ENCODE measurements at places on chromosomes 4 and X.

DNA sequence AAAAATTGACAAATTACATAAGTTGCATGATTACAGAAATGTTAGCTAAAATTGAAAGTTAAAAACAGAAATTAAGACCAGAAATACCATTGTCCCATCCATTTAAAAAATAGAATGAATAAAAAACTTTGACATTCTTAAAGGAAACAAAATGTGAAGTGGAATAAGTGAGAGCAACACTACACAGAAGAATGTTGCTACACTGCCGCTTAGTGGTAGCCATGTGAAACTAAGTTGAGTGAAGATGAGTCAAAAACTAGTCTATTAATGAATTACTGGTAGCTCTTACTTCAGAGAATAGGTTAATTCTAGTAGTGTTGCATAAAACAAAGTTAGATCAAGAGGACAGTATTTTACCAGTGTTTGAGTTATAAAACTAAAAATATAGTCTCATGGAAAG is 571.0 kb upstream of the KLHL4 start:
- peak; percentile 5 for DNase-seq

DNA sequence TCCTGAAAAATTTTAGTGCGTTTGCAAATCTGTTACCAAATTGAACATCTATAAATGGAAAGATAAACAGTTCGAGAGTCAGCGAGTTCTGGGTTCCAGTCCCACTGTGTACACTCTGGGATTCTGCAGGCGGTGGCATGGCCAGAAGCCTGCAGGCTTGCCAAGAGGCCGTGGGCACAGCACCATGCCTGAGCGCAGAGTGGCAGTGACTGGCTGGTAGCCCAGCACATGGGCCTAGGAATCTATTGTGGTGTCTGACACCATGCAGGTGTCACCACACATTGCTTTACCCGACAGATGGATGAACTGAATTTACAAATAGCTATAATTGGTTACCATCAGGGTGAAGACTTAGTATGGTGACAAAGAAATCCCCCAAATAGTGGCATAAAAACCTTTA is 71.7 kb upstream of the TLR3 start:
- DNase-seq, result no peak

- peak; percentile 26 for DNase-seq
Observed at GRCh38 chr4:25859429-25860148, 3.2 kb downstream of the SEL1L3 start.

GRCh38 chr4:64559571-64559970 is 150.3 kb upstream of the TECRL start:
- DNase-seq, result no peak

DNA sequence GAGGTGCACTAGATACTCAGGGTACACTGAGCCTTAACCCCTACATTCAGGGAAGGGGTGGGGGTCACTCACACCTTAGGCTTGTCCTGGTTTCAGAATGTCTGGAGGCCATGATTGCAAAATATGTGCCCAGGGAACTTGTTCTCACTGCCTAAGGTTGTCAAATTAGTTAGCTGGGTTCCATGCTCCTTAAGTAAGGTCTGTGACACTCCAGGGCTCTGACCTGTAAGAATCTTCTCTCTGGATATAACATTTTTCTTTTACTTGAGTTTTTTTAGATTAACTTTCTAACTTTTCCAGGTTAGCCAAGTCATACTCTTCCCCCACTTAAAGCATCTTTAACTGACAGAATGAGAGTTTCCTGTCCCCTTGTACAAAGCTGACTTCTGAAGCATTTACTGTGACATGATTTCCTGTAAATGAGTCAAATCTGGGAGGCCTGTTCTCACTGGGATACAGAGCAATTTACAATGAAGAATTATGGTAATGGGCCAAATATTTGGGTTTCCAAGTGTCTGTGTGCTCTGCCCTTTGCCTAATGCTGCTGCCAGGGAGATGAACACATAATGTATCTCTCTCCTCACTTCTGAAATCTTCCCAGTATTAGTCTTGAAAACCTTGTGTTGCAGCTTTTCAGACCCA is 101.7 kb downstream of the GATB start:
- no peak for DNase-seq

DNA sequence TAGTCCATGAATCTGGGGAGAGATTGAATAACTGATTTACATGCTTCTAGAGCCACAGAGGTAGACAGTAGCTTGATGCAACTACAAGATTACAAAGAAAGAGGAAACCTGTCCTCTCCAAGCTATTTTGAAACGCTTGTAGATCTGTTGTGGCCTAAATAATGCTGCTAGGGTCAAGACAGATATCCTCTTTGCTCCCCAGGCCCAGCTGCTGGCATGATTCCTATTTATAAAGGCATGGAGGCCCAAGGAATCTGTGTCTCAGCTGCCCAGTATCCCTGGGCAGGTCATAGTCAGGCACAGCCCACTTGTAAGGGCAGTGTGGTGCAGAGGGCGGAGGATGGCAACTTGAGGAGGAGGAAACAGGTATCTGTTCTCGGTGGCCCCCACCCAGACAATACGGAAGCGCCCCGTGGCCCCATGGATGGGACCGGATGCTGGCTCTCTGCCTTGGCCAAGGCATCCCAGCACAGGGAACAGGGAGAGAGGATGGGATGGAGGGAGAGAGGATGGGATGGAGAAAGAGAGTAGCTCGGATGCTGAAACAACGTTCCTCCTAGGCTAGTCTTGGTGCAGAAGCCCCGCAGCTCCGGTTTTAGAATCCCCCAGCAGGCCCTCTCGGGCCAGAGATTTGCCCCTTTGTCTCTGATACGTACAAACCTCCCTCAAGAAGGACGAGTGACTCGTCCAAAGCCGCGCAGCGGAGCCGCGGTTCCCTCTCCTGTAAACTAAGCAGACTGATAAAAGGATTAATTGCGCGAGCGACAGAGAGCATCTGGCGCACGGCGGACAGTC is 767 bp upstream of the SMIM20 start:
- DNase-seq, result peak; percentile 35

DNA sequence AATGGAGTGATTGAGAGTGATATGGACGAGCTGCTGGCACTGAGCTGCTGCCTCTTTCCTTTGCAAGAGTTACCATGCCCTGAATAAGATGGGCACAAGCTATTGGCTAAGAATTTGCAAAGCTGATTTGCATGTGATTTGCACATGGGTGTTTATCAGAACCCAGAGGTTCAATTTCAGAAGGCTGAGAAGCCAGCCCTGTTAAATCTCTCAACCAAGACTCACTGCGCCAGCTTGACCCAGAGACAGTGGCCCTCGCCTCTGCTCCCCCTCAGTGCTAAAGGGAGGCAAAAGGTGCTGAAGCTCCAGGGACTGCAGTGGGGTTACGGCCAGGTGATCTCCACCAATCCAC is 701 bp downstream of the ARHGAP4 start:
- peak; percentile 81 for DNase-seq

GRCh38 chrX:48834383-48834709 is 1.1 kb downstream of the PCSK1N start:
- DNase-seq, result no peak

DNA sequence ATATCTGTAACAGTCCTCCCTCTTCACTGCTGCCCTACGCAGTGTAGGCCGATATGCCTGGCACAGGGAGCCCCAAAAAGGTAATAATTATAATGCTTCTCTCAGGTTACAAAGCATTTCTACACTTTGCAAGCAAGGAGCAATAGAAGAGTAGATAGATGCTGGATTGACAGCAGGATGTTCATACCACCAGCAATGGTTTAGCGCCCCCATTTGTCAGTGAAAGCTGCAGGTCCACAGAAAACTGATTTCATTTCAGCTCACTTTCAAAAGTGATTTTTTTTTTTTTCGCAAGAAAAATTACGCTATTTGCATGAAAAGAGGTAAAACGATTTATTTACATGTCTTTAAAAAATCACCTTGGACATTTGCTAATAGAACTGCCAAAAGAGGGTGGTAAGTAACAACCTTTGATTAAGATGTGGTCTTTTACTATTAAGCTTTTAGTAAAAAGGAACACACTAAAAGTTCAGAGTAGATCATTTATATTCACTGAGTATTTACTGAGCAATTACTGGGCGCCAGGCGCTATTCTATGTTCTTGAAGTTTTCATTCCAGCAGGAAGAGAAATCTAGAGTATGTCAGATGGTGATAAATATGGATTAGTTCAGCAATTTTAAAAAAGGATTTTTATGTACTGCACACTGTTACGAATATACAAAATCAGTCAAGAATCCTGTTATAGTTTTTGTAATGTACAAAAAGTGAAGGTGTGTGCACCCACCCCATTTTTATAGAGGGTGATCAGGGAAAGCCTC is 34.4 kb downstream of the HPF1 start:
- DNase-seq, result no peak

GRCh38 chr4:26022346-26023202 is 108.6 kb downstream of the SMIM20 start:
- DNase-seq, result no peak

DNA sequence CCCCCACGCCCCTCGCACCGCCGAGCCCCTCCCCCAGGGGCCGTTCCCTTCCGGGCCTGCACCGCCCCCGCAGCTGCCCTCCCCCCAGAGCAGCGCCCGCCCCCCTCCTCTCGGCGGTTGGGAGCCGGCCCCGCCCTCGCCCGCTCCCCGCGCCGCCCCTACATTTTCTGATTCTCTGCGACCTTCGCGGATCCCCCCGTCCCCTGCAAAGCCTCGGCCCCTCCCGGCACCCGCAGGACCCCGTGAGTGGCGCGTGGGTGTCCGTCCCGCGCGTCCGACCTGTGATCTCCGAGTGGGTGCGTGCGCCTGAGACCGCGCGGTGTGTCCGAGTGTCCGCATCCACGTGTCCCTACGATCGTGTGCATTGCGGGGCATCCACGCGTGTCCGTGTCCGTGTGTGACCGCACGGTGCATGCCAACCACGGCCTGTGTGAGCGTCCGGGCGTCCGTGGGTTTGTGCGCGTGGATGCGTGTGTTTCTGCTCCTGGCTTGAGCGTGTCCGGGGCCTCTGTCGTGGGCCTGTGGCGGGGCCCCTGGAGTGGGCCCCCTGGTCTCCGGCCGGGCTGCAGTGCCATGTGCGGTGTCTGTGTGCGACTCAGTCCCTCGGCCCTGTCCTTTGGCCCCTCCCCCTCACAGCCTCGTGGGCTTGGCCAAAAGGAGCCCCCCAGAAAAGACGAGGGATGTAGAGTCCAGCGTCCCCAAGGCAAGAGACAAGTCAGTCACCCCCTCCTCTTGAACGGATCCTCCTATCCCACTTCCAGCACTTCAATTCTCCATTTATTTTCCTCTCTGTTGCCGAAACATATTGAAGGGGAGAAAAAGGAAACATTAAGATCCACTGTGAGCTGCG is 8.8 kb upstream of the NKX1-1 start:
- no peak for DNase-seq

DNA sequence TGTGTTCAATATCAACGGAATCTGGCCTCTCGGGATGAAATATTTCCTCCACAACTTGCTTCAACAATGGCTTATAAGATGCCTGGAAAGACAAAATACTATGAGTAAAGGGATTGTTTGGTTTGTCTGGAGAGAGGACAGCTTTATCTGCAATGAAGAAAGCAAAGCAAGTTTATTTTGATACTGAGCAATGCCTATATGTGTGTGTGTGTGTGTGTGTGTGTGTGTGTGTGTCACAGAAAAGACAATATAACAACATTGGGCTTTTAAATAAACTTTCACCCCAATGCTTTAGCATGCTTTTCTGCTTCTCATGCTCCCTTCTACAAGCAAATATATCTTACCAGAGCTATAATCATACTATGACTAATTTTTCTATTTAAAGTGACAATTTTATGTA is 45.4 kb downstream of the RASL11B start:
- DNase-seq, result no peak

GRCh38 chrX:41875142-41875541 is 48.2 kb downstream of the CASK start:
- DNase-seq, result no peak

- no peak for DNase-seq
Observed at GRCh38 chr4:6972911-6973310, 63.3 kb downstream of the TBC1D14 start.

GRCh38 chrX:16202943-16203342 is 35.7 kb downstream of the MAGEB17 start:
- DNase-seq, result no peak

DNA sequence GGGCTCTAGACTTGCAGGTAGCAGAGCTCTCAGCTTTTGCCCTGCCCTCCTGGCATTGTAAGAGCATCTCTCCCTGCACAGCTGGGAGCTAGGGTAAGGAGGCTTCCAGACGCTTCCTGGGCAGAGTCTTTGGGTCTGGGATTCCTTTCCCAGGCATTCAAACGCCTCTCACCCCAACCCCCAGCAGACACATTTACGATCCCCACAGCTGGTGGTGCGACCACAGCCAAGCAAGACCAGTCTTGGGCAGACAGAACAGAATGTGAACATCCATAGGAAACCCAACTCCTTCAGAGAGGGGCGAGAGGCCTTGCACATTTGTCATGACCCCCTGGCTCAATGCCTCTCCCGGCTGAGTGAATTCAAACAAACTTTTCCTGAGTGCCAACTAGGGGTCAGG is 38.1 kb upstream of the CD99L2 start:
- DNase-seq, result no peak

DNA sequence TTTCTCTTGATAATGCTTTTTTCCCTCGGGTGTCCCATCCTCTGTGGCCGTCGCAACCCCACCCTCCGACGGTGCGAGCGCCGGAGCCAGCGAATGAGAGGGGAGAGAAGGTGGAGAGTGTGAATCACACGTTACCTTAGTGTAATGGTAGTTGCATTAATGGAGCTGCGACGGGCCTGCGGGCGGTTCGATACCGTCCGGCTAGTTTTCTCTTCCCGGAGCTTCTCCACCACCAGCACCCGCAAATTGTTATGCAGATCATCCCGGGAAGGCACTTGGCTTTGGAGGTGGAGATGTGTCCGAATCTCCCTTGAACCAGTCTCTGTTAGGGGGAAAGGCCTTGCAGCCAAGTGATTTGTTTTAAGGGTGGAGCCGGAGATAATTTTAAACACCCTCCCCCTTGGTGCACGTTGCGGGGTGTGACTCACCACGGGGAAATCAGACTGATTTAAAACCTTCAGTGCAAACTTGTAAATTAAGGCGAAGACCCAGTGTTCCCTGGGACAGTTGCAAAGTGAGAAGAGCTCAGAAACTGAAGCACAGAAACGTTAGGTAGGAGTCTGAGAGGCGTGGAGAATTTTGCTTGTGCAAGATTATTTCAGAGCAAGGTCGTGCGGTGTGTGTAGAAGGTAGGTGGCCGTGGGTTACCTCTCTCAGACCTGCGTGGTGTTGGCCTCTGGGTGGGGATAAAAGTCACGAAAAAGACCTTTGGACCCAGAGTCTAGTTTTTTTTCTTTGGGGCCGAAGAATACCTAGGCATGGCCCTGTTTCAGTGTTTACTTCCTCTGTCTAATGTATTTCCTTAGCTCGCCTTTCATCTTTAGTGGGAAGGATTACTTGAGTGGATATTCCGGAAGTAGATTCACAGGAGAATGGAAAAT is 1.3 kb downstream of the AFF1 start:
- peak; percentile 87 for DNase-seq

DNA sequence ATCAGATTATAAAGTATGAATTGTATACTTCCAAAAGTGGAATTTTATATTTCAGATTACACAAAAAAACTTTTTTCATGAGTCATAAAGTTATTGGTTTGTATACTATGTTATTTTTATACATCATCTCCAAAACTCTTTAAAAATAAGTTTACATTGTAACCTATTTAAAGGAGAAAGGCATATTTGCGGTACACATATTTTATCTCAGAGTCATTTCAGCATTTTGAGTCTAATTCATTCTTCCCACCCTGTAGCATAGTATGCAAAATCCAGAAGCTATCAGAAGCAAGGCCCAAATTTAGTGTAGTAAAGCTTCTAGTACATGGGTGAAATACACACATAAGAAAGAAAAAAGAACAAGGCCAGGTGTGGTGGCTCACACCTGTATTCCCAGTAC is 80.3 kb downstream of the AWAT2 start:
- no peak for DNase-seq

Measured in GM12865 (cell line).